ENCODE measurements at places on chromosomes 1 and 21. TPM values are rescaled to one million over a fixed set of nuclear protein-coding genes. Genes with fewer than 3 reads are reported as not detected.

The USH2A gene
- not detected for total RNA-seq

- H3K36me3 ChIP-seq, result no peaks in the 10 kb centered on the region
- peaks cover 40% of the 10 kb centered on the region for H3K4me1 ChIP-seq
- H3K4me3 ChIP-seq, result no peak overlapping the region
- H3K27me3 ChIP-seq, result no peaks in the 10 kb centered on the region
- H3K27ac ChIP-seq, result peak overlapping the region; percentile 61
These were observed 83.2 kb downstream of the SH3GLB1 start for GRCh38 chr1:86787621-86788020.

DNA sequence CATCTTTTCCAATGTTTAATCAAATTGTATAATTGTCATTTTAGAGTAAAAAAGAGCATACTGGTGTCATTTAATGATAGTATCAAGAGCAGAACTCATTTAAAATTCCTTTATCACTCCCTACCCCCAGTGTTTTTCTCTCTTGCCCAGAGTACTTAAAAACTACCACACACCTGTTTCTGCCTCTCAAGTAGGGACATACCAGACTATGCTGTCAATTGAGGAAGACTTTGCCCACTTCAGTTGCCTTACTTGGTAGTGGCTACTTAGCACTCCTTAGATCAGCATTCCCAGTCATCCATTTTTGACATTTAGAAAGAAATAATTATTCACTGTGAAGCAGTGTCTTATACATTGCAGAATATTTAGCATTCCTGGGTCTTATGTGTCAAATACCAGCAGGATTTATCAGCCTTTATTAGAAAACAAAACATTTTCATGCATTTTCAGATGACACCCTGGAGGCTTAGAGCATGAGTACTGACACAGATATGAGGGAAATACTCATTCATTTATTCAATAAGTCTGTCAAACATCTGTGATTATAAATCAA is 127.5 kb upstream of the RGS1 start:
- H3K4me3 ChIP-seq, result no peak overlapping the region
- DNase-seq, result no peak
- H3K27ac ChIP-seq, result no peak overlapping the region
- H3K4me1 ChIP-seq, result peaks cover 6% of the 10 kb centered on the region
- no peaks in the 10 kb centered on the region for H3K27me3 ChIP-seq

DNA sequence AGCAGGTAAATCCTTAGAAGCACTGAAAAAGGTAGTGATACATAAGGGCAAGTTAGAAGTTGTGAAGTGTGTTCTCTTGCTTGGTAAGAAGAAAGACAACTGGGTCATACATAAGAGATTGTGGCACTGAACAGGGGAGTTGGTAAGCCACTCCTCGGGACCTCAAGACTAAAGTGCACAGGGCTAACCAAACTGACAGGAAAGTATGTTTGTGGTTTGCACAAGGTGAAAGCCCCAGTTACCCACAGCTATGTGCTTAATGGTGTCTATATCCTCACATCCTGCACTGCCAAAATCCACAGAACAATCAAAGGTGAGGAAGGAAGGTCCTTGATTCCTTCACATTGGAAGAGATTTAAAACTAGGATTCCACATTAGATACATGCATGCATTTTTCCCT is 276.5 kb downstream of the DNM3 start:
- H3K4me3 ChIP-seq, result no peak overlapping the region
- no peak overlapping the region for H3K27ac ChIP-seq
- no peak for DNase-seq
- H3K27me3 ChIP-seq, result no peaks in the 10 kb centered on the region
- peaks cover 4% of the 10 kb centered on the region for H3K4me1 ChIP-seq
- H3K36me3 ChIP-seq, result no peaks in the 10 kb centered on the region

GRCh38 chr1:20380616-20381035 is 90.0 kb downstream of the VWA5B1 start:
- no peak overlapping the region for H3K4me3 ChIP-seq
- H3K27ac ChIP-seq, result no peak overlapping the region
- H3K27me3 ChIP-seq, result peaks cover 10% of the 10 kb centered on the region
- no peaks in the 10 kb centered on the region for H3K36me3 ChIP-seq
- no peak for DNase-seq

The MGST3 gene
- total RNA-seq, result 87.5 TPM

- H3K4me1 ChIP-seq, result peaks cover 15% of the 10 kb centered on the region
- H3K4me3 ChIP-seq, result no peak overlapping the region
- DNase-seq, result no peak
- peaks cover 20% of the 10 kb centered on the region for H3K27me3 ChIP-seq
These were observed 48.4 kb upstream of the DNAJC6 start for GRCh38 chr1:65260851-65261473.

GRCh38 chr1:228830954-228831481 is 95.7 kb downstream of the RHOU start:
- no peak for DNase-seq
- H3K4me3 ChIP-seq, result no peak overlapping the region
- no peaks in the 10 kb centered on the region for H3K36me3 ChIP-seq
- peaks cover 4% of the 10 kb centered on the region for H3K4me1 ChIP-seq
- H3K27me3 ChIP-seq, result no peaks in the 10 kb centered on the region

Measured in spleen (tissue), 13 donors.